ENCODE measurements at places on chromosomes 3 and 15.

DNA sequence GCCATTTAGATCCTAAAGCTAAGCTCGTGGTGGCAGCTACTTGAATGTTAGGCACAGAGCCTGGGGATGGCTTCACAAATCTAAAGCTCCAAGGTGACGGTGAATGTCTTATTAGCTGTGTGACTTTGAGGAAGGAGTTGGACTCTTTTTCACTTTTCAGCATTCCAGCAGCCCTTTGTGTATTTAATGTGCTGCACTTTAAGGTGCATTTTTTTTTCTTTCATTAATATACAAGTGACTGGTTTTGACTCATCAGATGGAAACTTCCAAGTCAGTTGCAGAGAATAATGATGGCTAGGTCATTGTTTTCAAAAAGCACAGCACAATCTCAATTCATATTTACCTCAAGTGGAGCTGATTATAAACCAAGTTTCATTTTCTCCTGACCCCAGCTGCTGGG is 55.8 kb downstream of the TMED3 start:
- no peak for DNase-seq

DNA sequence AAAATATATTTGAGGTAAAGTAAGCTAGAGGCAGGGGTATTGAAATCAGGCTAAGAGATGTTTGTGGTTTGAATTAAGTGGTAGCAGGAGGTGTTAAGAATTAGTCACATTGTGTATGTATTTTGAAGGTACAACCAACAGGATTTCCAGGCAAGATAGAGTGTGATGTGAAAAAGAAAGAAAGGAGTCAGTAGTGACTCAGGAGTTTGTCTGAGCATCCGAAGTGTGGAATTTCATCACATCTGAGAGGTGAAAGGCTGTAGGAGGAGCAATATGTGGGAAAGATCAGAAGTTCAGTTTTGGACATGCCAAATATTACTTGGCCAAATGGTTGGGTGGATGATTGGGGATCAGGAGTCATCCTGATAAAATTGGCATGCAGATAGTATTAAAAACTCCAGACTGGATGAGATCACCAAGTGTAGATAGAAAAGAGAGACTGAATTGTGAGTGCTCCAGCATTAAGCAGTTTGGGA is 32.1 kb upstream of the EBLN2 start:
- no peak for DNase-seq

- no peak for DNase-seq
Observed at GRCh38 chr3:63015614-63016309, 140.5 kb upstream of the CADPS start.

DNA sequence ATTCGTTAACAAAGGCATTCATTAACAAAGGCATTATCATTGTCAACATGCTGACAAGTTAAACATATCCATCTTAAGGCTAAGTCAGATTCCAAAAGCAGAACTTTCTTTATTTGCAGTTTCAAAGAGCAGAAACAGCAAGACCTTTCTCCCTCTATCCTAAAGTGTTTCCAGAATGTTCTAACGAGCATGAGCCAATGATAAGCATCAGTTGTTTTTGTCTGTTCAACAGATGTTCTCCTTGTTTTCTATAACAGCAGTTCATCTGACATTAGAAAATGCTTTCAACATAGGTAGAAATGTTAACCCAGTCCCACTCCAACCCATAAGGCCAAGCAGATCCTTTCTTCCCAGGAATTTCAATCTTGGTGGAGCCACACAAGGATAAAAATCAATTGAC is 77.6 kb upstream of the POMGNT2 start:
- no peak for DNase-seq

All from NK-92 treated with Interleukin-12 subunit alpha and Interleukin-12 subunit beta, amount 100 ng/mL, for 24 hours (cell line).